Prostate gland (tissue), 2 donors: ENCODE measurements at places on chromosomes 1 and 21.

GRCh38 chr1:234750922-234751627 is 141.1 kb upstream of the IRF2BP2 start:
- DNase-seq, result peak; percentile 43
- no peaks in the 10 kb centered on the region for H3K27me3 ChIP-seq

DNA sequence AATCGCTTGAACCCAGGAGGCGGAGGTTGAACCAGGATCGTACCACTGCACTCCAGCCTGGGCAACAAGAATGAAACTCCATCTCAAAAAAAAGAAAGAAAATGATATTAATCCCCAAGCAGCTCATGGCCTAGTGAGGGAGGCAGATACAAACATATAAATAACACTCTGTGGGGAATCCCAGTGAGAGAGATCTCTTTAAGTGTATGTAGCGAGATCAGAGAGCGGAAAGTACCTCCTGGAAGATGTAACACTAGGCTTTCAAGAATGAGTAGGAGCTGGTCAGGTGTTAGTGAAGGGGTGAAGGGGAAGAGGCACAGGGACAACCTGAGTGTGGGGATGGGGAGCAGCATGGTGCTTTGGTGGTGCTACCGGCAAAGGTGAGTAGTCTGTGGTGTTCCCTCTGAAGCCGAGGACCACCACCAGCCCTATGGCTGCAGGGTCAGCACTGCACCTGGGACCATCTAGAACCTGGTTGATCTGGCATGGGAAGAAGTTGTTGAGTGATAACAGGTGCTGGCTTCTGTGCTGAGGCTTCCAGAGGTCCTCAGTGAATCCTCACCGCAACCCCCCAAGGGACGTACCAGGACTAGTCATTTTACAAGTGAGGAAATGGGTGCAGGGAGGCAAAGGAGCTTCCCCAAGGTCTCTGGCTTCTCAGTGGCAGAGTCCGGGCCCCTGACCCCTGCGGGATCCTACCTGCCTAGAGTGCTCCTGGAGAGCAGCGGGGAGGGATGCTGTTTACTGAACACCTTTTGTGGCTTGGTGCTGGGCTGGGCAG is 367.6 kb upstream of the VAMP3 start:
- no peak overlapping the region for H3K4me3 ChIP-seq
- no peaks in the 10 kb centered on the region for H3K27me3 ChIP-seq
- peak; percentile 2 for DNase-seq
- H3K27ac ChIP-seq, result no peak overlapping the region
- no peaks in the 10 kb centered on the region for H3K36me3 ChIP-seq

DNA sequence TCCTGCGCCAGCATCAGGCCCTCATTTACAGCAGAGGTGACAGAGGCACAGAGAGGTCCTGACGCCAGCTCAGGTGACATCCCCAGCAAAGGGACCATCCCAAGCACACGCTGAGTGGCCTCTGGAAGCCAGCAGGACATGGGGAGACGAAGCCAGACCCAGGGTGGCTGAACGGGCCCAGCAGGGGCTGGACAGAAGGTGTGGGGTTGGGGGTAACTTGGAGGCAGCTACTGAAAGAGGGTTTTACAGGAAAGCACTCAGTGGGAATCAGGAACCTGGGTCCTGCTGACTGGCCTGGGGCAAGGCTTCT is 1.6 kb upstream of the ARHGEF16 start:
- no peak for DNase-seq
- no peaks in the 10 kb centered on the region for H3K27me3 ChIP-seq
- H3K4me1 ChIP-seq, result no peaks in the 10 kb centered on the region
- H3K4me3 ChIP-seq, result no peak overlapping the region
- H3K27ac ChIP-seq, result no peak overlapping the region

DNA sequence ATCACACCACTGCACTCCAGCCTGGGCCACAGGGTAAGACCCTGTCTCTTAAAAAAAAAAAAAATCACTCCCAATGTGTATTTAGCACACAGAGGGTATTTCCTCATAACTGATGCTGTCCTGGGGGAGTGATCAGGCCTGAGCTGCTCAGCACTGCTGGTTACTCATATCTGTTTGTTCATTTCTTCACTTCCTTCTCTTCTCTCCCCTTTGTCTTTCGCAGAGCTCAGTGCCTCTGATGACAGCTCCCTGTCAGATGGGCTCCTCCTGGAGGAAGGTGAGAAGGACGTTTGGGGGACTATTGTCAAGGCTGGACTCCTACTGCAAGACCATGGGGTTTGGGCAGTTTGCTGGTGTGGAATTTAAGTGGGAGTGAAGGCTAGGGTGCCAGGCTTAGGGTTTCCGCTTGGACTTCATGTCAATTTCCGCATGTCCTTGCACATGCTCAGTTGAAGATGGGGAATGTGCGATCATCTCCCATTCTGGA is 13.0 kb downstream of the INAVA start:
- H3K36me3 ChIP-seq, result no peaks in the 10 kb centered on the region
- DNase-seq, result no peak
- H3K27ac ChIP-seq, result no peak overlapping the region
- H3K4me1 ChIP-seq, result no peaks in the 10 kb centered on the region
- H3K4me3 ChIP-seq, result no peak overlapping the region

GRCh38 chr1:5730272-5731109 is 261.7 kb downstream of the NPHP4 start:
- no peak overlapping the region for H3K27ac ChIP-seq
- no peak overlapping the region for H3K4me3 ChIP-seq
- H3K27me3 ChIP-seq, result no peaks in the 10 kb centered on the region
- no peak for DNase-seq

GRCh38 chr21:42269386-42269785 is 45.8 kb downstream of the TFF3 start:
- DNase-seq, result no peak
- H3K27me3 ChIP-seq, result no peaks in the 10 kb centered on the region
- H3K4me3 ChIP-seq, result no peak overlapping the region
- no peaks in the 10 kb centered on the region for H3K36me3 ChIP-seq

DNA sequence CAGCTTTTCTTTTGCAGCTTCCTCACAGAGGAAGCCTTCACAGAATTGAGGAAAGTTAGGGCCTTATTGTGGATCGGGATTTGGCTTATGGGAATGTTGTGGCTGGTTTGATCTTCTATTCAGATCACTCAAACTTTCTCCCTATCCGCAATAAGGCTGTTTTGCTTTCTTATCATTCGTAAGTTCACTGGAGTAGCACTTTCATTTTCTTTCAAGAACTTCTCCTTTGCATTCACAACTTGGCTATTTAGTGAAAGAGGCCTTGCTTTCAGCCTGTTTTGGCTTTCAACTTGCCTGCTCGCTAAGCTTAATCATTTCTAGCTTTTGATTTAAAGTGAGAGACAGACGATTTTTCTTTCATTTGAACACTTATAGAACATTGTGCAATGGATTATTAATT is 181.9 kb upstream of the B3GALT2 start:
- no peaks in the 10 kb centered on the region for H3K27me3 ChIP-seq
- H3K36me3 ChIP-seq, result no peaks in the 10 kb centered on the region
- no peak overlapping the region for H3K4me3 ChIP-seq
- no peak overlapping the region for H3K27ac ChIP-seq
- DNase-seq, result no peak

- H3K36me3 ChIP-seq, result no peaks in the 10 kb centered on the region
- no peak for DNase-seq
- no peaks in the 10 kb centered on the region for H3K4me1 ChIP-seq
Observed at GRCh38 chr21:29453511-29453910, 154.8 kb downstream of the BACH1 start.

- H3K4me1 ChIP-seq, result no peaks in the 10 kb centered on the region
- no peaks in the 10 kb centered on the region for H3K36me3 ChIP-seq
- no peak overlapping the region for H3K4me3 ChIP-seq
- no peaks in the 10 kb centered on the region for H3K27me3 ChIP-seq
- DNase-seq, result no peak
- H3K27ac ChIP-seq, result no peak overlapping the region
Observed at GRCh38 chr1:214933375-214933774, 149.2 kb upstream of the KCNK2 start.

- H3K27ac ChIP-seq, result no peak overlapping the region
- no peaks in the 10 kb centered on the region for H3K27me3 ChIP-seq
Observed at GRCh38 chr1:200180821-200181220, 153.3 kb downstream of the NR5A2 start.

GRCh38 chr1:67729872-67730271 is 44.9 kb downstream of the GADD45A start:
- H3K4me1 ChIP-seq, result no peaks in the 10 kb centered on the region
- H3K27ac ChIP-seq, result no peak overlapping the region
- no peak for DNase-seq

- H3K4me1 ChIP-seq, result no peaks in the 10 kb centered on the region
- no peak overlapping the region for H3K4me3 ChIP-seq
- no peak for DNase-seq
- H3K27ac ChIP-seq, result no peak overlapping the region
- no peaks in the 10 kb centered on the region for H3K36me3 ChIP-seq
Observed at GRCh38 chr1:234851450-234852438, 241.8 kb upstream of the IRF2BP2 start.

DNA sequence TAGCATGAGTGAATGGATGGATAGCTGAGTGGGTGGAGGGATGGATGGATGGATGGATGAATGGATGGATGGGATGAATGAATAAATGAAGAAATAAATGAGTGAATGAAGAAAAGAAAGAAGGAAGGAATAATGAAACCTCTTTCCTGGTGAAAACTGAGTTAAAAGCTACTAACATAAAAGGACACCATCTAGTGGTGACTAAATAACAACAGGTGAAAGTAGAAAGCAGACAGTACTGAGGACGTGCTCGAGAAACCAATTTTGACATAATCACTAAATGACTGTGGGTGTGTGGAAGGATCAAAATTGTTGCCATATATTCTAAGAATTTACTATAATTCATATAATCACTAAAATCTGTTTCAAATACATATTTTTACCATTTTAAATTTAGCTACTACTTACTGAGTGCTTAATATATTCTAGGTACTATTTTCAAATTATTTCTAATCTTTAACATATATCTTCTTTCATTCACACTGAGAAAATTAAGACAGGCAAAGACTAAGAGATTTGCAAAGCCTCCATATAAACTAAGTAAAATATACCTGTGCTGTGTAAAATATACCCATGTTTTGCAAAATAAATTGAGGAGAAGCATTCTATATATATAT is 522.9 kb downstream of the LRRIQ3 start:
- H3K36me3 ChIP-seq, result no peaks in the 10 kb centered on the region
- H3K27ac ChIP-seq, result no peak overlapping the region
- no peak overlapping the region for H3K4me3 ChIP-seq
- no peaks in the 10 kb centered on the region for H3K27me3 ChIP-seq

DNA sequence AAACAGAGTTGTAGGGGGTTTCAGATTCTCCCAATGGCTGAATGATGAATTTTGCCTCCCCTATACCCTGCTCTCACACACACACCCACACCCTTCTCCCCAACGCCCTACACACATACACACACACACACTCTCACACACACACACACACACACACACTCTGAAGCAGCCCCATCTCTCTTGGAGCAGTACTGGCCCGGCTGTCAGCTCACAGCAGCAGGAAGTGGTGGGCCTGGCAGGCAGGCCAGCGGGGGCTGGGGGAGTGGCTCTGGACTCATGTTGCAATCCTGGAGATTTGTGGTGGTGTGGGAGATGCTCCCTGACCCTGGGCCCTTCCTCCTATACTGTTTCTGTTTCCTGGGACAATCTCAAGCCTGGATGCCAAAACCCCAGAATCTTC is 2.2 kb downstream of the IKBKE start:
- H3K27ac ChIP-seq, result no peak overlapping the region
- H3K4me1 ChIP-seq, result peaks cover 7% of the 10 kb centered on the region
- no peaks in the 10 kb centered on the region for H3K36me3 ChIP-seq
- no peak for DNase-seq
- no peak overlapping the region for H3K4me3 ChIP-seq

DNA sequence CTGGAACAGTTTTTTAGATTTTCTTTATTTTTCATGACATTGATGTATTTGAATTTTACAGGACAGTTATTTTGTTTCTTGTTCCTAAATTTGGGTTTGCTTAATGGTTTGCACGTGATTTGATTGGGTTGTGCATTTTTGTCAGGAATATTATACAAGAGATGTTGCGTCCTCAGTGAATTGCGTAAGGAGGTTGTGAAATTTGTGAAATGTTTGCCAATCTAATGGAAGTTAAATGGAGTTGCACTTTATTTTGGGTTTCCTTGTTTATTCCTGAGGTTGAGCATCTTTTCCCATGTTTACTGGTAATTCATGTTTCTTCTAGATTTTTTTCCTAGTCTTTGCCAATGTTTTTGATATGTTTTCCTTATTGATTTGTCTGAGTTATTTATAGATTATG is 19.9 kb downstream of the ZNF648 start:
- no peaks in the 10 kb centered on the region for H3K27me3 ChIP-seq
- DNase-seq, result no peak
- no peaks in the 10 kb centered on the region for H3K4me1 ChIP-seq
- no peak overlapping the region for H3K27ac ChIP-seq
- no peak overlapping the region for H3K4me3 ChIP-seq
- H3K36me3 ChIP-seq, result no peaks in the 10 kb centered on the region

DNA sequence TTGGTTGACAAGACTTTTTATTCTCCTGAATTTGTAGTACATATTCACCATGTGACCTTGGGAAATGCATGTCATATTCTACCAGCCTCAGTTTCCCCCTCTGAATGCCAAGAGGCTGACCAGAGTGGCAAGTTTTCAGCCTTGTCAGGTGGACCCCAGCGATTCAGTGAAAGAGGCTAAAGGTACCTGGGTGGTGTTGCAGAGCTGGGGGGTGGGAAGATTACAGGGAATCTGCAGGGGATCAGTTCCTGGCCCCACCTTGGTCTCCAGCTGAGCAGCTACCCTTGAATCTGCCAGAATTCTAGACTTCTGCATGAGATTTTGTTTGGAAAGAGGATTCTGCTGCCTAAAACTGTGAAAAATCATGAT is 27.9 kb upstream of the KCNA2 start:
- no peak for DNase-seq
- H3K4me3 ChIP-seq, result no peak overlapping the region
- no peak overlapping the region for H3K27ac ChIP-seq
- H3K27me3 ChIP-seq, result no peaks in the 10 kb centered on the region

DNA sequence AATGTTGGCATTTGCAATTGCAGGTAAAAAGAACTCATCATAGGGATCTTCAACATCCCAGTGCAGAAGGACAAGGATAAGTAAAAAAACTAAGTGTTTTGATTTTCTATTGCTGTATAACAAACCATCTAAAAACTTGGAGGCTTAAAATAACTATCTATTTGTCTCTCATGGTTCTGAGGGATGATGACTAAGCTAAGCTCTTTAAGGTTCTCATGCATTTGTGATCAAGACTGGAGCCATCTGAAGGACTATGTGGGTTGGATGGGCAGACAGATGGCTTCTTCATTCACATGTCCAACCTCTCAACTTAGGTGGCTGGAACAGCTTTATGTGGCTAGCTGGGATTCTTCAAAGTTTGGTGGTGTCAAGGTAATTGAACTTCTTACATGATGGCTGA is 51.5 kb downstream of the RPL5 start:
- no peak overlapping the region for H3K4me3 ChIP-seq
- no peak for DNase-seq
- H3K4me1 ChIP-seq, result no peaks in the 10 kb centered on the region
- no peak overlapping the region for H3K27ac ChIP-seq
- no peaks in the 10 kb centered on the region for H3K27me3 ChIP-seq
